Aorta (tissue), 5 donors: ENCODE measurements at places on chromosomes 1 and 21. TPM values are rescaled to one million over a fixed set of nuclear protein-coding genes. Genes with fewer than 3 reads are reported as not detected.

GRCh38 chr1:244002721-244003120, 48.4 kb upstream of the ZBTB18 start:
- DNase-seq: no peak

TMEM82 gene
- total RNA-seq: not detected

DNA sequence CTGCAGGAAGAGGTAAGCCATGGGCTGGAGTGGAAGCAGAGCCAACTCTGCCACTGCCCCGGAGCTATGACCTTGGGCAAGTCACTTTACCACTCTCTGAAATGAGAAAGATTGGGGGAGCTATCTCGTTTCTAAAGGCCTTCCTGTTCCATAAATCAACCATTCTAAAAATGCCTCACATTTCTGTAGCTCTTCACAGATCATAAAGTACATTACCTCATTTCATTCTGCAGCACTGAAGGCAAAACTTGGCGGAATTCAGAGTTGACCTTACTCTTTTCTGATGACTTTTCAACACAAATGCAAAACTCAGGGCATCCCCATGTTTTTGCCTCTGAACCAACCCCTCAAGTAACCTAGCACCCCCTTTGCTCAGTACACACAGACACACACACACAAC, 404.0 kb upstream of the NFIA start:
- no peak for DNase-seq

SLC2A5 gene
- total RNA-seq: 5.8 TPM

DNA sequence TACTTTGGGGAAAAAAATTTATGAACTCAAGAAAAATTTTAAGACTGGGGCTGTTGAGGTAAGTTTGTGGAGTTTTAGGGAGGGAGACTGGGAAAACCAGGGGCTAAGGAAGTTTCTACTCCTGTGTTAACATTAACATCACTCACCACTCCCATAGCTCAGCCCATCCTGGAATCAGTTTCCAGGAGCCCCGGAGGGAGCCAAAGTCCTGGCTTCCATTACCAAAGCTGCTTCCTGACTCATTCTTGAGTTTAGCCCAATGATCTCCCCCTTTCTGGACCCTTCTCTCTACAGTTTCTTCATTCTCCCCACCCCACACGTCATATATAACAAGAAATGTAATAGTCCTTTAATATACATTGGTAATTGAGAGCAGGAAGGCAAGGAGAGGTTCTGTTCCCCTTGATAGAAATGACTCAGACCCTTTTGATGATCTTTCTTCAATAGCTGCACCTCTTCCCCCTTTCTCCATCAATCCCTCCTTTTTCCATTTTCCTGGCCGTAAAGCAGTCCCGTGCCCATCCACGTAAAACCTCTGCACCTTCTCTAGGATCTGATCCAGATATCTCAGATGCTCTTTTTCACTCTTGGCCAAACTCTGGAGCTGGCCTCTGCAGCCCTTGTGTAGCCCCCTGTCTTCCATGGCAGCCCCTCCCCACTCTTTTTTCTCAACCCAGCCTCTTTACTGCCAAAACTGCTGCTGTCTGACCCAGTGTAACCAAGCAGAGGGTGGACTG, 4.6 kb upstream of the PIAS3 start:
- DNase-seq: no peak

NUDT4B gene
- 1.2 TPM for total RNA-seq

GRCh38 chr1:177008653-177009052, 155.9 kb downstream of the ASTN1 start:
- no peak for DNase-seq

DNA sequence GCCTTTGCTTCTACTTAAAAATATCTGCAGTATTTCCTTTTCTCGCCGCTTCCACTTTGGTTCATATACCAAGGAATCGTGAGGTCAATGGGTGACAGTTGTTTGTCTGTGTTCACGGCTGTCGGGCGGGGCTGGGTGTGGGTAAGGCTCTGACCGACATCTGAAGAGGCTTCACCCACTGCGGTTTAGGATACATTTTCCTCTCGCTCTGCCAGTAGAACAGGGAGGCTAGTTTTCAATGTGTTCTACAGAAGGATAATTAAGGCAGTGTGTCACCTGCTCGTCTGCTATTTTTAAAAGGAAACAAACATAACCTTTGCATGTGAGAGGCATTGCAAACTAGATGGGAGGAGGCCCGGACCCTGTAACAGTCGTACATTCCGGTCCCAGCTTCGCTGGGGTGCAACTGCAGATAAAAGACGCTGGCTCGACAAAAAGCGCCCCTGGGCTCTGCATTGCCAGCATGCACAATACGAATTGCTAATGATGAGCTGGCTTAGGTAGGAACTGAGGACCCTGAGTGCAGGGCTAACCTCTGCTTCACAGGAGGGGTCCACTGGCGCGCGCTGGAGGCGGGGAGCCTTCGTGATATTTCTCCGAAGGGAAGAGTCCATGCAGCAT, 8.5 kb upstream of the ERG start:
- DNase-seq: no peak

SDE2 gene
- 15.7 TPM for total RNA-seq

- no peak for DNase-seq
Measured at GRCh38 chr1:182795563-182796228, 6.1 kb downstream of the NPL start.

RGS21 gene
- not detected for total RNA-seq

- DNase-seq: no peak
Measured at GRCh38 chr1:66502086-66502485, 31.9 kb upstream of the SGIP1 start.

MPL gene
- total RNA-seq: 0.52 TPM

DNA sequence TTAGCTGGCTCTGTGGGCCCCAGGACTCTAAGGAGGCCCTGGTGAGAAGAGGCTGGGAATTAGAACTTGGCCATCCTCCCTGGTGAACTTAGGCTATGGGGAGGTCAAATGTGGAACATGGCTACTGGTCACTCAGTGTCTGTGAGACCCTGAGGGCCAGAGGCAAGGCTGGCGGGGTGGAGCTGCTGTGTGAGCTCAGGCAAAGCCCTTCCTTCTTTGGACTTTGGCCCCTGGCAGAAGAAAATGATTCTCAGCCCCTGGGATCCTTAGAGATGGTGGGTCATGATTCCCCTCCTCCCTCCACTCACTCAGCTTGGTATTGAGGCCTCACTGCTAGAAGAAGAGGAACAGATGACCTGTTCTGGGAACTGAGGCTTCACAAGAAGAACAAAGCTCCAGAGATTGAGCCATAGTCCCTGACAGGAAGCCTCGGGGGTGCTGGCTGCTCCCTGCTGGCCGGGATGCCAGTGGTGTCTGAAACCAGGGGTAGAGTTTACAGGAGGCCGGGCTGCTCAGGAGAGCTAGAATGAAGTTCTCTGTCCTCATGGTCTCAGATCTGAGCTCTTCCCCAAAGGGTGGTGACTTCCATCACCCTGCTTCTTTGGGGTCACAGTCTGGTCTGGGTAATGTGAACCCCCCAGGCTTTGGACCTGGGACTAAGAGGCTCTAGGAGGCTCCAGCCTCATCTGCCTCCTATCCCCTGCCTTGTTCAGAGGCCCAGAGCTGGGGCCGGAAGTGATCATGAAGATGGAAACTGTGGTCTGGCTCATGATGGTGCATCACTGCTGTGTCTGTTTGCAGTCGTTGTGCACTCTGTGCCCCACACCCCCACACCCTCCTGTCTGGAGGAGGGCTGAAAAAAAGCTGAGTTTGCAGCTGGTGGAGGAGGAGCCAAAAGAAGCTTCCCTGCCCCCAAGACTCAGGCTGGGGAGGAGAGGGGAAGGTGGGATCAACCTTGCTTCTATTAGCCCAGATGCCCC, 905 bp downstream of the BTBD19 start:
- DNase-seq: peak; percentile 90

C1QC gene
- 295 TPM for total RNA-seq

- no peak for DNase-seq
Measured at GRCh38 chr1:59098655-59099054, 198.2 kb upstream of the FGGY start.

ARHGAP30 gene
- total RNA-seq: 14.7 TPM

WASF2 gene
- total RNA-seq: 155 TPM

NKAIN1 gene
- total RNA-seq: 0.30 TPM

GRCh38 chr1:61093525-61094137, 11.3 kb downstream of the NFIA start:
- no peak for DNase-seq

DNA sequence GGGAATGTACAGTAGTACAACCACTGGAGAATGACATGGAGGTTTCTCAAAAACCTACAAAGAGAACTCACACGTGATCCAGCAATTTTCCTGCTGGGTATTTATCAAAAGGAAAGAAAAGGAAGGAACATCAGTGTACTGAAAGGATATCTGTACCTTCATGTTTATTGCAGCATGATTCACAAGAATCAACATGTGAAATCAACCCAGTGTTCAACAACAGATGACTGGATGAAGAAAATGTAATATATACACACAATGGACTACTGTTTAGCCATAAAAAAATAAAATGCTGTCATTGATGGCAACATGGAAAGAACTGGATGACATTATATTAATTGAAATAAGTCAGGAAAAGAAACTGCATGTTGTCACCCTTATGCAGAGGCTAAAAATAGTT, 19.0 kb upstream of the CYP4A11 start:
- DNase-seq: no peak

GRCh38 chr1:52706941-52707926, 9.1 kb upstream of the COA7 start:
- DNase-seq: no peak

AKR7A3 gene
- 1.2 TPM for total RNA-seq

GRCh38 chr1:185393815-185394214, 76.8 kb upstream of the IVNS1ABP start:
- DNase-seq: no peak

DNA sequence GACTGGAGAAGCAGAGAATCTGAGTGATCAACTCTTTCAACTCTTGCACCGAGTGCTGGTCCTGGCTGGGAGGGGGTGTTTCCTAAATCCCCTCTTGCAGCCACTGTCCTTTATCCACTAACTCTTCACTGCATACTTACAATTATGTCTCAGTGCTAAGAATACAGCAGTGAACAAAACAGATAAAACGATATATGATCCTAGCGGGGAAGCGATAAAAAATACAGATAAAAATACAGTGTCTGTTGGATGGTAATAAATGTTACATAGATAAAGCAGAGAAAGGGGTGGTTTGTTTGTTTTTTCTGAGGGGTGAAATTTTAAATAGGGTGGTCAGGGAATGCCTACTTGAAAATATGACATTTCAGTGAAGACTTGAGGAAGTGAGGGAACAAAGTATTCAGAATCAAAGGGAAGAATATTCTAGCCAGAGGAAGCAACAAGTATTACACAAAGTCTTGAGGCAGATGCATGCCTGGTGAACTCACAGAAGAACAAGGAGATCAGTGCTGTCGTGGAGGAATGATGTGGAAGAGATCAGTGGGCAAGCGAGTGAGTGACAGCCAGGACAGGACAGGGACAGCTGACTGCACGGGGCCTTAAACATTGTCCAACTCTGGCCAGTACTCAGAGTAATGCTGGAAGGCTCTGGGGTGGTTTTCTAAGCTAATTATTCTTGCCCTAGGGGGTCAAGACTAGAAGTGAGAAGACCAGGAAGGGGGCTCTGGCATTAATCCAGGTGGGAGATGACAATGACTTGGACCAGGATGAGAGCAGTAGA, 110.0 kb downstream of the APP start:
- DNase-seq: no peak

GRCh38 chr1:1861339-1861730, 29.6 kb downstream of the GNB1 start:
- no peak for DNase-seq

- no peak for DNase-seq
Measured at GRCh38 chr1:215151841-215152549, 69.5 kb downstream of the KCNK2 start.

DNA sequence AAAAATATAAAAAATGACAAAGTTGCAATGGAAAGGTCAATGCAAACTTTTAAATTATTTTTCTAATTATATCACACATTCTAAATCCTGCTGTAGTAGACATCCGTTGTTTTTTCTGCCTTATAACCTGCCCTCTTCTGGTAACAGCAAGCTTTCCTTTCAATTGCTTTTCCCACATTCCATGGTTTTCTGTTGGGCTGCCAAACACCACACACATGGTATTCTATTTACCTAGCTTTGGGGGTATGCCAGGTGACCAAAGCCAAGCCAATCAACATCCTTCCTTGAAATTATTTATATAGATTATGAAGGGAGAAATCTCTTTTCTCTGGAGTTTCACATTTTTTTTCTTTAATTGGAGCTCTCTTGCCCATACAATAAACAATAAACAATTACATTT, 3.4 kb upstream of the LAMC1 start:
- no peak for DNase-seq

DNA sequence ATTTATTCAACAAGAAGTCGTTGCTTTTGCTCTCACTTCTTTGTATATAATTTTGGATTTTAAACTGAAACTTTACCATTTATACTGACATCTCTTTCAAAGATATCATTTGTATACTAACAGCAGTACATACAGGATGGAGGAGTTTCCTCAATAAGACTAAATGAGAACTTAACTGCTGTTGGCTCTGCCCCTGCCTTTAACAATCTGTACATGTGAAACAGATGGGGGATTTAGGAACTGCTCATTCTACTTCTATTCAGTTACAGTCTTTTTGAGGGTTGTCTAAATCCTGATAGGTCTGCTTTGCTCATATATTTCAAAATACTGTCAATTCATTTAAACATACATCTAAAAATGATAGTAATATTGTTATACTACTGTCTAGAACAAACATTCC, 663.2 kb downstream of the ADGRL2 start:
- DNase-seq: no peak

DNA sequence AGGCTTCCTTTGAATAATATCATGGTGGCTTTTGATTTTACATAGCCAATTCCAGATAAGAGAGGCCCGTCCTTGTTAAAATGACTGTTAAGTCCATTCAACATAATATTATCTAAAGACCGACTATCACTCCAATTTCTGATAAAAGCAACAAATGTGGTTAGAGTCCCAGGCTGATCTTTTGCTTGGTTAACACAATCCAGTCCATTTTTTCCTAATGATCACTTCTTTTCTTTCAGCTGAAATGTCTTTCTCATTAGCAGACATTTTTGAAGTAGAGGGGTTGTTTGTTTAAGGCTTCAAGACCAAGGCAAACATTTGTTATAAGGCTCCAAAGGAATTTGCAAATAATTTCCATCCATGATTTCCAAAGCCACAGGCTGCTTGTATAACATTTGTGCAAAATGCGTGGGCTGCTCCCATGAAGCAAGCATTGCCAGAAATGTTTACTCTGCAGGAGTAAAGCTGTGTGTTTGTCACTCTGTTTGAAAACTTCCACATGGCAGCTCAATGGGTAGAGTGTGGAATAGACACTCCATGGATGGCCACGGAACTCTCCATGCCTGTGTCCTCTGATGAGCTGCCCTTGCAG, 111.5 kb downstream of the PSMG1 start:
- DNase-seq: no peak

- peak; percentile 73 for DNase-seq
Measured at GRCh38 chr1:20153000-20153418, 13.9 kb downstream of the PLA2G2F start.

DNA sequence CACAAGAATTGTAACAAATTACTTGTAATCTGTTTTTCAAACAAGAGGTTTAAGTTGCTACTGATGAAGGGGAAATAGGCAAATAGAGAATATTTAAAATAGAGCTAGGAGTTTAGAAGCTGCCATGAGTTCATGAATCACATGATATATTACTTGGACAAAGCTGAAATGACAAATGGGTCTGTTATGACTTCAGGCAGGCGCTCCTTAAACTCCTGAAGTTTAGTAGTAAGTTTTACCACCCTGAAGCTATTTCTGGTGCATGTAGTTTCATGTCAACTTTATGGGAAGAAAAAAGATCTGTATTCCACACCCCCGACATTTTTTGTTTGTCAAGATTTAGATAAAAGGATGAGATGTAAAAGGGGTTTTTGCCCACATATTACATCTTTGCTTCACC, 58.5 kb downstream of the PLA2G4A start:
- DNase-seq: no peak

SGIP1 gene
- 51.8 TPM for total RNA-seq
